GM04503 (cell line): ENCODE measurements at places on chromosomes 3 and 15.

- no peak for DNase-seq
Measured at GRCh38 chr15:51736751-51737521, 519 bp downstream of the LYSMD2 start.

GRCh38 chr3:123765475-123766128, 118.5 kb downstream of the MYLK start:
- DNase-seq, result no peak

- DNase-seq, result no peak
Measured at GRCh38 chr15:93617443-93617842, 528.4 kb upstream of the RGMA start.

DNA sequence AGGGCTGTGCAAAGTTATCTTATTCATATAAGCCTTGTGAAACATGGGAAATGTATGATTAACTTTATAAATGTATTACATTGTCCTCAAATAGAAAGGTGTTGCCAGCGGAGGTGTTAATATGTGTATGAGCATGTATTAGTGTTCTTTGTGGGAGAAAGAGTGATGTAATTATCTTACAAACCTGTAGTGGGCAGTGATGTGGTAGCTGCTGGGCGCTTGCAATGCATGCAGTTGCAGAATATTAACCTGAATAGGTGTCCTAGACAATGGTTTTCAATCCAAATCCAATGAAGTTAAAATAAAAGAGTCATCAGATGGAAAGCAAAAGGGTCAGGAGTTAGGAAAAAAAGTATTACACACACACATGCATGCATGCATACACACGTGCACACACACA, 881.3 kb upstream of the CADM2 start:
- no peak for DNase-seq

DNA sequence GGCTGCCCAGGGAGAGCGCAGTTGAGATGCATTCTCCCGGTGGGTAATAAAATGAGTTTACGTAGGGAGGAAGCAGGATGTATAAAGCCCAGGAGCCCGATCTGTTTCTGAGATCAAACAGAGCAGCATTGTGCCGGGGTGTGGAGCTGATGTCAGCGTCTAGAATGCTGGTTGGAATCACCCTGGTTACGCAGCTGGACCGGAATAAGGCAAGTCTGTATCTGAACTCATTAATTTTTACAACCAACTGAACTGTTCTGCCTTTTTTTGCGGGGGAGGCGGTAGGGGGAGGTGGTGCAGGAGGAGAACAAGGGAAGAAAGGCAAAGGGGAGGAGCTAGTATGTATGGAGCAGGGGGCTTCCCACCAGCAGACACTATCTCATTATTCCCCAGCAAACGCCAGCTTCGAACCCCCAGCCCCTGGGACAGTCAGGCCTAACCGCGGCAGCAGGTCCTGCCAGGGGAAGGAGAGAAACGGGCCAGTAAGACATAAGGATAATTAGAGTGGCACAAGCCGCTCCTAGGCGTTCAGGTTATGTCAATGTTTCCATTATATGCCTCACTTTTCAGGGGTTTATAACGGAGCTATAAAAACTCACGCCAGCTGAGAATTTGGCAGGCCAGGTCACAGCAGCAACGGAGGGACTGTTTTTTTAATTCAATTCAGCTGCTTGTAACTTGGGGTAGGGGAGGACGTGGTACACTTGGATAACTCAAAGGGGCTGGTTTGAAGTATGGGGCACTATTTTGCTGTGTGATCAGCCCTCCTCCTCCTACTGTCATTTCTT, 175.3 kb upstream of the HES1 start:
- DNase-seq, result no peak

DNA sequence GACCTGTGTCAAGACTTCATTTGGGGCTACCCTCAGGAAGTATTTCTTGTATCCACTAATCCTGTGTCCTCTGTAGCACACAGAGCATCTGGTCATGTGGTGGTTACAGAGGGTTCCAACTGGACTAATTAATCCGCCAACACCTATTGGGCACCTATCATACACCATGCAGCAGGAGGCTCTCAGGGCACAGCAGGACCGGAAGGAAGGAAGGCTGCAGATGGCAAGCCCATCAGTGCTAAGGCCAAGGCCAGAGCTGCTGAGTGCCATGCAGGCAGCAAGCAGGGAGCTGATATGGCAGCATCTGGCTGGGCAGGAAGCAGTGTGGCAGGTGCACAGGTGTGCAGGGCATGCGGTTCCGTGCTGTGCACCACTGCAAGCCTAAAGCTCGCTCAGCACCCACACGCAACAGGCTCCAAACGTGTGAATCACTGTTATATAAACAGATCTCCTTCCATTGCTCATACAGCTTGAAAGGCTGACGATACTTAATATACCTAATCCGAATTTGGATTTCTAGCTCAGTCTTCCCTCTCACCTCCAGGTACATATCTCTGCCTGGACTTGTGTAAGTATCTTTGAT, 64.4 kb upstream of the SNRPA1 start:
- no peak for DNase-seq

- DNase-seq, result no peak
Measured at GRCh38 chr3:172675441-172676193, 35.2 kb downstream of the NCEH1 start.

DNA sequence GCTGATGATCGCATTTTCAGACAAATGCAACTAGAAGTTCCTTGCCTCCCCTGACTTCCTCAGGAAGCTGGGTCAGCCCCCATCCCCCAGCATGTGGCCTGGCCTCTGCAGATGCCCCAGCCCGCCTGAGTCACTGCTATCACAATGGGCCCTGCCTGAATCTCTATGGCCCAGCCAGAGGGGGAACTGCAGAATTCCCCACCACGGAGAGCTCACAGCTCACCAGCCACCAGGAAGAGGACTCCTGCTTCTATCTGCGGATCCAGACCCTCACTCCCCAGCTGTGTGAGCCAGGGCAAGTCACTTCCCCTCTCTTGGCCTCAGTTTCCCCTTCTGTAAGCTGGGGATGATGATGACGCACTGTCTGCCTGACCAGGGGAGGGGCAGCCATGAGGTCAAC, 6.9 kb downstream of the PLXND1 start:
- DNase-seq, result no peak

DNA sequence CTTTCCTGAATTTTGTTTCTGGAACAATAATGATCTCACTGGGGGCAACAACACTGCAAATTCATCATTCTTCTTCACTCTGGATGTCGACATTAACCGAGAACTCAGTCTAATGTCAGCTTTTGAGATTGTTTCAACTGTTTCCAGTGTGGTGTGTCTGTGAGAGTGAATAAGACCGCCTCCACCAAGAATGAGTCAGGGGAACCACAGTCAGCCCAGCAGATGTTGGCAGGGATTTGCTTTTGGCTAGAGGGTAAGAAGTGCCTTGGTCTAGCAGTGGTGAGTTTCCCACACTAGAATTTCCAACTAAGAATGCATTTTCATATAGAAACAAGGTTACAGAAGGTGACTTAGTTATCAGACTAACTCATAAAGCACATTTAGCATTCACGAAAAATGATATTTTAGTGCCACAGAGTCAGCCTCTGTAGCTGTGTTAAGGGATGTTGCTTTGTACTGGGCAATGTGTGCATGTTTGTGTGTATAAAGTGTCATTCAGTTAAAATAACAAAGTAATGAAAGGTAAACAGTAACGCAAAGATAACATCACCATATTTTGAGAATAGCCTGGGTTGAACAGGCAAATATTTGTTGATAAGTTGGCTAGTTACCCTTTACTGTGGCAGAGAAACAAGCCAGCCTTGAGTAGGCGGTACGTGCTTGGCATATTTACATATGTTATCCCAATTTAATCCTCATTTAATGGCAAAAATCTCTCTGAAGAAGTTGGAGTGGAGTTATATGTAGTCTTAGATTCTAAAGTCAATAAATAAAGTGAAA, 33.8 kb downstream of the DRD3 start:
- DNase-seq, result peak; percentile 85

DNA sequence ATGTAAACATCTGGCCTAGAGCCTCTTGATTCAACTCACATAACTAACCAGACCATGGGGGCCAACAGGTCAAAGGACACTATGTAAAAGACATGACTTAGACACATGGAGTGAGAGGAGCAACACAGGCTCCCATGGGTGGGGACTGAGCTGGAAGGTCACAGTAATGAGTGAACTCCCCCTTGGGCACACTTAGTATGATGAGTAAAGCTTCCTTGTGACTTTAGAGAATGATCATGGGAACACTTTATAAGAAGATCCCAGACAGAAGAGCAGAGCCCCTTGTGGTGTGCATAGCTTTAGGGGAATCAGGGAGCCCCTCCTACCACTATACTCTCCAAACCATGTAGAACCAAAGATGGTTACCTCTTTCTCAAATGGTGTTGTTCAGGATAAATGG, 10.2 kb downstream of the GCSAM start:
- no peak for DNase-seq

- no peak for DNase-seq
Measured at GRCh38 chr3:193207290-193208273, 33.4 kb upstream of the PLAAT1 start.

DNA sequence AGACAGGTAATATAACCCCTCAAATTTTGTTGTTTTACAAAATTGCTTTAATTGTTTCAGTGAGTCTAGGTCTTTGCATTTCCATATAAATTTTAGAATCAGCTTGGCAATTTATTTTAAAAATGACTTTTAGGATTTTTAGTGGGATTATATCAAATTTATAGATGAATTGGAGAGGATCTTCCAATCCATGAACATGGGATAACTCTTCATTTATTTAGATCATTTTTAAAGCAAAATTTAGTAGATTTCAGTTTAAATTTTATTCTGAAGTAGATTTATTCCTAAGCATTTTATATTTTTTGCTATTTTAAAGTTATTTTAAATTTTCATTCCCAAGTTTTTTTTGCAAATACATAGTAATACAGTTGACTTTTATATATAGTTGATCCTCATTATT, 58.1 kb upstream of the THSD4 start:
- no peak for DNase-seq

- no peak for DNase-seq
Measured at GRCh38 chr3:185534511-185534910, 17.9 kb downstream of the LIPH start.

DNA sequence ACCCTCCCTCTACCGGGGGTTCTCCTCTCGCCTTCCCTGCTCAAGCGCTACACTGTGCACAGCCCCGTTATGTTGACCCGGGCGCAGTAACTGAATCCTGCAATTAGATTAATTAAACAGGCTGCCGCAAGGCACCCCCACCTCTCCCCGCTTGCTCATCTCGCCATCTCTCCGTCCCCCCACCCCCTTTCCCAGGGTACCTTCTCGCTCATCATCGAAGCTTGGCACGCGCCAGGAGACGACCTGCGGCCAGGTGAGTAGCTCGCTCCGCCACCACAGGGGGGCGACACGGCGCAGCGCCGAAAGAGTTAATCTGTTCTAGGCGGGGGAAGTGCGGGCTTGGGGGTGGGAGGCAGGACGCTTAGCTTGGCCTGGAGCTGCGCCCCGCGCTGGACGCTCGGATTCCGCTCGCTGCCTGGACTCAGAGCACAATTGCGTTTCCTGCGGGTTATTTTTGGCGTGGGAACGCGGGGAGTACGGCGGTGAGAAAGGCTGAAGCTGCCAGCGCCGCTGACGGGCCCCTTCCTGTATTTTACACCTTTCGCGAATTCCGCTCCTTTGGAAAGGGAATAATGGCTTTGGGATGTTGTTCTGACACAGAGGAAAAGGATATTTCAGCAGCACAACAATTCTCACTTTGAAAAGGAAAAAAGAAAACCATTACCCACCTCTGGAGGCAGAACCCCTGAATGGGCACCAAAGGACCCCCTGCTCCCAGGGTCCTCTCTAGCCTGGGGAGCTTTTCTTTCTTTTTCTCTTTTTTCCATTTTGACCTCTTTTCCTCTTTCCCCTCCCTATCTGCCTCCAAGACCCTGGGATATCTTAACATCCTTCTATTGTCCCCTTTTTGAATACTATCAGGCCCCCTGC, 1.5 kb downstream of the DLL4 start:
- DNase-seq, result no peak

DNA sequence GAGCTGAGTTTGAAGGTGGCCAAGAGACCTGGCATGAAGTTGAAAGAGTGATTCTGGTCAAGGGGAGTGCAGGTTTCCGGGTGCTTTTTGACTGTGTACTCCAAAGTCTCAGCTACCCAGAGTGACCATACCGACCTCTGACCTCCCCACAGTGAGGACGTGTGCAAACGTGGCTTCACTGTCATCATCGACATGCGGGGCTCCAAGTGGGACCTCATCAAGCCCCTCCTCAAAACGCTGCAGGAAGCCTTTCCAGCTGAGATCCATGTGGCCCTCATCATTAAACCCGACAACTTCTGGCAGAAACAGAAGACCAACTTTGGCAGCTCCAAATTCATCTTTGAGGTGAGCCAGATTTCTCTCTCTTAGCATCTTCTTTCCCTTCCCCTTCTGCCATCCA, 272.4 kb upstream of the ROPN1 start:
- no peak for DNase-seq

DNA sequence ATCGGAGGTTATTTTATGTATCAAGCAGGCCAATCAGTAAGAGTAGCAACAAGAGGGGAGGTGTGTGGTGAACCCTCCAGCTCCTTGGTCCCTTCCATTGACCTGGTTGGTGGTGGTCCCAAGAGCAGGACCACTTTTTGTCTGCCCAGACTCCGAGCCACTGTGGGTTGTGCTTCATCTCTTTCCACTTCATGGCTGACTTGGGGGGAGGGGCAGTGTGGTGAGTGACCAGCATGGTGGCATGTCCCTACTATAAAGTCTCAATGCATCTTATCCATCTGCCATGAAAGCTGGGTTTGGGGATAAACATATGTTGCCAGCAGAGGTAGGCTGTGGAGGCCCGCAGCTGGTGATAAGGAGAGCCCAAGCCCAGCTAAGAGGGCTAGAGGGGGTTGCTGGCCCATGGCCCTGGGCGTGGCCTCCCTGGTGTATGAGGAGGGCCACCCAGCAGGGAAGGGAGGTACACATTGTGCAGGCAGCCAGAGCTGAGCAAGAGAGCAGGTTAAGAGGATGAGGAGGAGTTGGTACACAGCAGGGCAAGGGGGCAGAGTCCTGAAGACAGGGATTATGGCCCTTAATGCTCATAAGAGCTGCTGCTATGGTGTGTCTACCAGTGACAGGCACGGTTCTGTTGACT, 7.0 kb downstream of the AEN start:
- DNase-seq, result no peak

DNA sequence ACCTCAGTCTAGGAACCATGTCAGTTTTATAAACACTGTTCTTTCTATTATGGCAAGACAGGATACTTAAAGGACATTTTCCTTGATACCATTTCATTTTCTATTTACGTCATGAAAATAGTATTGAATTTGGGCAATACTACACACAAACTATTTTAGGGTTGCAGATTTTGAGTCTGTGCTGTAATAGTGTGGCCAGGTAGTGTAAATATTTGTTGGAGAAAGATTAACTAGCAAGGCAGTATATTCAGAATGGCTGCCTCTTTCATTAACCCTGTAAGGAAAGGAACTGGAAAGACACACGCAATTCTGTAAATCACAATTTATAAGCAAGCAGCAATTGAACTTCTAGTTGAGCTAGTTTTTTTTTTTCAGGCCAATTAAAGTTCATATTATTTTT, 2.0 kb downstream of the CTXND1 start:
- DNase-seq, result no peak
